Panc1 (cell line): ENCODE measurements at places on chromosomes 1 and 21.

GRCh38 chr1:44826375-44827196 is 16.5 kb downstream of the PTCH2 start:
- no peak for DNase-seq

DNA sequence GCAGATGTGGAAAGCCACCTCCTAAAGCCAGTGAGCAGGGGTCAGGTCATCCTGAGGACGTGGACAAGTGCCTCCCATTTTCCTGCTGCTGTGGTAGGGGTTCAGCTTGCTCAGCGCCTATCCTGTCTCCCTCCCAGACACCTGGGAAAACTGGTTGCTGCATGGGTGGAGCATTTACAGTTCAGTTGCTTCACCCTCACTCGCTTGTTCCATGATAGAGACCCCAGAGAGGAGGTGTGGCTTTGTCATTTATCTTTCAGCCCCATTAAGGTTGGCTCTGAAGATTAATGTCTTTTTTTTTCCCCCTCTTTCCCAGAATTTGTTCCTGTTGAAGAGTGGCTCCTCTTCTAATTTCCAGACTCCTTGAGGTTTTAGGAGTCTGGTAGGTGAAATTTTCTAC is 9.2 kb downstream of the VANGL1 start:
- no peak for DNase-seq

GRCh38 chr1:179856296-179856695 is 21.3 kb downstream of the TOR1AIP2 start:
- DNase-seq: no peak

GRCh38 chr1:3237994-3238702 is 169.1 kb downstream of the PRDM16 start:
- no peak for DNase-seq

DNA sequence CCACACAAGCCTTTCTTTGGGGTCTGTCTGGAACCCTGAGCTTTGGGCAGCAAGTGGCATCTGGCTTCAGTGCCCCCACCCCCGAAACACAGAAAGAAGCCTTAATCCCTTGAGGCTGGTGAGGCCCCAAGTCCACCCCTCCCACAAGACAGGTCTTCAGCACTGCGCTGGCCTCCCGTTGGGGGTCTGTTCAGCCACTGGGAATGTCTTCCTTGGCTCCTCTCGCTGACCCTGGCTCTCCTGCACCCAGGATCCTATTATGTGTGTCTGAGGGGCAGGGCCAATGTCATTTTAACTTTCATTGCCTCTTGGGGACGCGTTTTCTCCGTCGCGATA is 26.9 kb downstream of the ATP8B2 start:
- DNase-seq: no peak

GRCh38 chr1:72649211-72649888 is 367.0 kb upstream of the NEGR1 start:
- no peak for DNase-seq

DNA sequence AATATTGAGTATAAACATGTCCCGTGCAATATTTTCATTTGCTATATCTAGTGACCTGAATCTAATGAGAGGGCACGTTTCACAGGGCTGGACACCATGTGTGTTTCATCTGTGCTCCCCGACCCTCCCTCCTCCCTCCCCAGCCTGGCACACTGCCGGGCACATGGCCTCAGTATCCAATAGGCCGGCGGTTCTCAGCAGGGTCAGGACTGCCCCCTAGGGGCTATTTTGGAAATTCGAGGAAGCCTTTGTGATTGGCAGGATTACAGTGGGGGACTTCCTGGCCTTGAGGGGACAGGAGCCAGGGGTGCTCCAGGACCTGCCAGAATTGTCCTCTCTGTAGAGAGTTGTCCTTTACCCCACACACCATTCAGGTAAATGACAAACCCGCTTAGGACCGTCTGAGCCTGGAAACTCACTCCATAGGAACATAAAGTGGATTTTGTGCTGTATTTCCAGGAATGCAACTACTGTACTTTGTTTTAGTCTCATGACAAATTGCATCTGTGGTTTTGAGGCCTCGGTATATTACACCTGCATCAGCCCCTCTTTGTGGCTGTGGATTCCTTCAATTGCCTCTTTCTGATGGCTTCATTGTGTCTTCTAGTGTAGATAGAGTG is 109.5 kb upstream of the SIM2 start:
- no peak for DNase-seq

DNA sequence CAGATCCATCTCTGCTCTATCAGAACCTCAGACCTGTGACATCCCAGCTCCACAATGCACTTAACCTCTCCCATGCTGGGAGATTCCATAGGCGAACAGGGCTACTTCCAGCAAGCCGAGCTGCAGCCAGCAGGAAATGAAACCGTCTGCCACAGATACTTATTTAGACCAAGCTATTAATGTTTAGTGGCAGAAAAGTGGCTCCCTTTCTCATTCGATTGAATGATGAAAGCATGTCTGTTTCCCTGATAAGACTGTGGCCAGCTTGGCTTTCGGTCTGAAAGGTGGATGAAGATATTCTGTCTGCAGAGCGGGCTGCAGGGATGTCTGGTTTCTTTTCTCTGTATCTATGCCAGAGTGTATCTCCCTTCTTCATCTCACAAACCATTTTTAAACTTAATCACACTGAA is 146.4 kb downstream of the GREM2 start:
- no peak for DNase-seq

DNA sequence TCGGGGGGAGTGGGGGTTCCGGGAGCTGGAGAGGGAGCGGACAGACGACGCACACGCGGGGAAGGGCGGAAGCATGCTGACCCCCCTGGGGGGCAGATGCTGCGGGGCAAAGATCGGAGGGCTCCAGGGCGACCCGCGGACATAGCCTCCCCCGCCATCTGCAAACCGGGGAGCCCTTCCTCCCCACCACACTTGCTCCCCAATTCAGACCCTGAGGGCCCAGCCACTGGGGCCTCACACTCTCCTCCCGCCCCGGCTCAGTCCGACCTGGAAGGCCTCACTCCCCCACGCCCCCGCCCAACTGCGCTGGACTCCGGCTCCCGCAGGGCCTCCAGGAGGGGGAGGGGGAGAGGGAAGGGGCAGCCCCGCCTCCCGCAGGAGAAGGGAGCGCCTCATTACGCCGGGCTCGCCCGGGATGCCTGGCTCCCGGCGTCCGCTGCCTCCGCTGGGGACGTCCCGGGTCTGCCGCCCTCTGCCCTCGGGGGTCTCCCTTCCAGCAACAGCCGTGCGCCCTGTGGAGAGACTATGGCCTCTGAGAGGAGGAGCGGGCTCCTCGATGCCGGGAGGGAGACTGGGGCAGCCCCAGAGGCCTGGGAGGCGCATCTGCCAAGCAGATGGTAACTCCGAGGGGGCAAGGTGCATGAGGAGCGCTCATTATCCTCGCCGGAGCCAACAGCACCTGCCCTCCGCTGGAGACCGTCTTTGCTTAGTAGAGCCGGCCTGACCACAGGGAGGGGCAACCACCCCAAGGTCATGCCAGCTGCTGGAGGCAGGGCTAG is 636 bp upstream of the CAMK2N1 start:
- no peak for DNase-seq
